ENCODE measurements at places on chromosomes 2 and 18.
A peak's percentile ranks its signal among the peaks of the same experiment; 100 is the strongest.

- DNase-seq: no peak
These were observed 123.4 kb upstream of the NOSTRIN start for GRCh38 chr2:168679081-168679480.

DNA sequence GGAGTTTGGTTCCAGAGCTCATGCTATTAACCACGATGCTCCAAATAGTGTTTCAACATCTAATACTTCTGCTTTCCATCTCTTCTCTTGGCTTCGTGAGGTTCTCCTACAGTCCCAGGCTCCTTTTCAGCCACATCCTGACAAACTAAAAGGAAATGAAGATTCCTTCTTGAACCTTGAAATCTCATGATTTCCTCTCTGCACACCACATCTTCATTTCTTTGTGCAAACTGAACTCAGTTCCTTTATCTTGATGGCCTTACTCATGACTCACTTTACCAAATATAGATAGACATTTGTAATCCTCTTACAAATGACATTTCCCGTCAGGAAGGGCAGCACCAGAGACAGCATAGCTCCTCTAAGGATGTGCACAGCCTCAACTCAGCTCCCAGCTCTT lies 50.0 kb upstream of the ITGA4 start:
- DNase-seq: no peak

DNA sequence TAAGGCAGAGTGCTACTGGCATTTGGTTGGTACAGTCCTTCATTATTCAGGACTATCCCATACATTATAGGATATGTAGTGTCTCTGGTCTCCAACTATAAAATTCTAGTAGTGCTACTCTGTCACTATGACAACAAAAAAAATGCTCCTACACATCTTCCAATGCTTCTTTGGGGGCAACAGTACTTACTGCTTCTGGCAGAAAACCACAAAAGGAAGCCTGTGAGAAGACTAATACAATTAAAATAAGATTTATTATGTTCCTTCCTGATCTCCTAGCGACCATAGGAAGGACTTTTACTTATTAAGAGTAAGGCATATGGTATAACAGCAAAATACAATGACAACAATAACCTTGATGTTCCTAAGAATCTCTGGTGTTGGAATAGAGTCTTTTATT lies 48.4 kb upstream of the CPO start:
- DNase-seq: no peak

DNA sequence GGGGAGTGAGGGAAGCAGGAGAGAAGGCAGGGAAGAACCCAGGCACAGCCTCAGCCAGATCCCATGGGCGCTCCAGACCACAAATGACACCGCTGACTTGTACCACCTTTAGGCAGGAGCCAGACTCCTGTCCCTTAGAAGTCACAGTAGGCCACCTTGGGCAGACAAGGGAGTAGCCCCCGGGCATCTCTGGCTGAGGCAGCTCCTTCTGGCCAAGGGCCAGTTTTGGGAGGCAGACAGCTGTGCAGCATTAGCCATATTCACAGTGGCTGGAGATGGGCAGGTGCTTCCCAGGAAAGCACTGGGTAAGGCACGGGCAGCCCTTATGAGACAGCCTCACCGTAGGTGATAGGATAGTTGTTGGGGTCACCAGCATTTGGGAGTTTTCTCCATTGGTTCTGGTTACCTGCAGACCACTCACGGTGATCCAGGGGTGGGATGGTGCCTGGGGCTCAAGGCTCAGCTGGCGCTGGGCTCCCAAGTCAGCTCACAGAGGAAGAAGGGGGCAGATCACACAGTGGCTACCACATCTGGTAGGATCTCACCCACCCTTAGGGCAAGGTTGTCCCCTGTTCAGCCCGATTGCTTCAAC lies 2.1 kb downstream of the ASTL start:
- DNase-seq: no peak

DNA sequence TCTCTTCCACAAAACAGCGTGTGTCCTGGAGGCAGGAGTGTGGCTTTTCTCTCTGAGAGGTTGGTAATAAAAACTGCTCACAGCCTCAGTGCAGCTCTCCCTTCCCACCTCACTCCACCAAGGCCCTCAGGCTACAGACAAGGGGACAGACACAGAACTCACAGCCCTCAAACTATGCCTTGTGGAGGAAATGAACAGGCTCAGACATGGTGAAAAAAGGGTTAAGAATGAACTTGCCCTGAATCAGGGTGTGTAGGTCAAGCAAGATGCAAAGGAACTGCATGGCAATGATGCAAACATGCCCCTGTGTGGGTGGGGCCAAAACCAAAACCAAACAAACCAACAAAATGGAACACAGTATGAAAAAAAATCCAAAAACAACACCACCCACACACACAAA lies 125.8 kb downstream of the GALNT14 start:
- no peak for DNase-seq

GRCh38 chr18:79355433-79356335 lies 40.0 kb upstream of the NFATC1 start:
- no peak for DNase-seq

DNA sequence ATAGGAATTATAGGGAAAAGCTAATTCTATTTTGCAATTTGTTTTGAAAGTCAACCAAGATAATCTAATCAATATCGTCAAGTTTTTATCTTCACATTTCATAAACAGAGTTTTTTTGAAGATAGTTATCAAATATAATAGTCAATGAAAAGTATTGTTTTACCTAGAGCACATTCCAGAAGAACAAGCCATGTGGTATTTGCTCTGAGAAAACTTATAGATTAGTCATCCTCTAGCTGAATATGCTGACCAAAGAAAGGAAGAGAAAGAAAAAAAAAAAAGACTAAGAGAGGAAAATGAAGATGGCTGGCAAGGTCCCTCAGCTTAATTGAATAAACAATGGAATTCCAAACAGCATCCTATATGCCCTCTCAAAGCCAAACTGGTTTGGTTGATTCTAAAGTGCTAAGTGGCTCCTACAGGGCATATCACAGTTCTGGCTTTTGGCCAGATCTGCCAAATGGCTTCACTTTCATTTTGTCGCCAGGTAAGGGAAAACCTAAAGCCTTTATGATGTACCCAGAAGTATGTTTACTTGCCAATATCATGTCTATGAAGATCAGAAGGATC lies 132.6 kb downstream of the VWC2L start:
- DNase-seq: no peak

- peak; percentile 76 for DNase-seq
These were observed at the start of gene FKBP1B for GRCh38 chr2:24049485-24050021. TSS of gene FKBP1B (plus strand) at chr2:24049741. CDS start at chr2:24049850, 109 bp downstream.

DNA sequence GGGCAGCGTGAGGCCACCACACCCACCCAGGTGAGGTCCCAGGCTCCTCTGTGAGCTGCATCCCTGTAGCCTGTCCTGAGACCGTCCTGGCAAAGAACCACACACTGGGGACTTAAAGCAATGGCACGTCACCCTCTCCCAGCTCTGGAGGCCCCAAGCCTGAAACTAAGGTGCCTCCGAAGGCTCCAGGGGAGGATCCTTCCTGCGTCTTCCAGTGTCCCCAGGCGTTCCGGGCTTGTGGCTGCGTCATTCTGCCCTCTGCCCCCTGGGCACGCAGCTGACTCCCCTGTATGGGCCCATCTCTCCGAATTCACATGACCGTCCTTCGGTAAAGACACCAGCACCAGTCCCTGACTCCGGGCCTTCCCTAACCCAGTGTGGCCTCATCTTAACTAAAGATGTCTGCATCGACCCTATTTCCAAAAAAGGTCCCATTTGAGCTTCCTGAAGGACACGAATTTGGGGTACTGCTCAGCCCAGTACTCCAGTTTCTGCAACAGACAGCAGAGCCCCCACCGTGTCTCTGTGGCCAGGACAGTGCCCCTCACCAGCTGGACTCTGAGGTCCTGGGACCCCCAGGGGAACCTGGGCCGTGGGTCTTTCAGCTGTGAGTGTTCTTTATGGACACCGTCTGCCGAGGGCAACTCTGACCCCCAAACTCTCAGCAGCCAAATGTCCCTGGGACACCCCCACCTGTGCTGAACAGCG lies 75.2 kb upstream of the CTDP1 start:
- DNase-seq: no peak

GRCh38 chr2:47964277-47964676 lies 58.0 kb upstream of the FBXO11 start:
- DNase-seq: no peak

GRCh38 chr2:16243411-16243996 lies 303.2 kb downstream of the MYCN start:
- DNase-seq: no peak

- no peak for DNase-seq
These were observed 66.7 kb upstream of the ZFP36L2 start for GRCh38 chr2:43292851-43293743.

DNA sequence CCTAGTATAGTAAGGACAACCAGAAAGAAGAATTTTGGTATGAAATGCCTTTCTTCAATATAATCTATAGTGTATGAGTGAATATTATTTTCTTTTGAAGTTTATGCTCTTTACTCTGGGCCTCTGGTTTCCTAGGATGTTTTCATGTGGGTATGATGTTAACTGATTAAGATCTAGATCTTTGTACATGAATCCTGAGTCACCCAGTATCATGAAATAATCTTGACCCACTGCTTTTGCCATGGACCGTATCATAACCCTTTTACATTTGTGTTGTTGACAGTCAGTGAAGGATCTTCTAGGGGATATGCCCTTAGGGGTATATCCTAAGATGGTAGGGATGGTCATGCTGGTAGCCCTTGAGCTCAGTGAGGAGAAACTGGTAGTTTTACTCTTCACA lies 100.3 kb downstream of the RAB3GAP1 start:
- no peak for DNase-seq

- DNase-seq: no peak
These were observed 117.4 kb downstream of the ETAA1 start for GRCh38 chr2:67514515-67514914.

DNA sequence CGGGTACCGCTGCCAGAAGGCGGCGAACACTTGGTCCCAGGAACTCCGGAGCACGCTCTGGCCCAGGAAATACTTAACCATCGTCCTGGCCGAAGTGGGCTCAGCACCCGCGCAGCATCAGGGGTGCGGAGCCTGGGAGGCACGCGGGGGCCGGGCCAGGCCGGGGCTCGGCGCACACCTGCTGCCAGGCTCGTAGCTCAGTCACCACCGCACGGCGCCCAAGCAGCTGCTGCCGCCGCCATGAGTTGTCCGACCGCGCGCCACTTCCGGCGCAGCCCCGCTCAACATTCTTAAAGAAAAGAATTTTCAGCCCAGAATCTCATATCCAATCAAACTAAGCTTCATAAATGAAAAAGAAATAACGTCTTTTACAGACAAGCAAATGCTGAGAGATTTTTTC lies 34.0 kb downstream of the MDH1 start:
- DNase-seq: no peak

DNA sequence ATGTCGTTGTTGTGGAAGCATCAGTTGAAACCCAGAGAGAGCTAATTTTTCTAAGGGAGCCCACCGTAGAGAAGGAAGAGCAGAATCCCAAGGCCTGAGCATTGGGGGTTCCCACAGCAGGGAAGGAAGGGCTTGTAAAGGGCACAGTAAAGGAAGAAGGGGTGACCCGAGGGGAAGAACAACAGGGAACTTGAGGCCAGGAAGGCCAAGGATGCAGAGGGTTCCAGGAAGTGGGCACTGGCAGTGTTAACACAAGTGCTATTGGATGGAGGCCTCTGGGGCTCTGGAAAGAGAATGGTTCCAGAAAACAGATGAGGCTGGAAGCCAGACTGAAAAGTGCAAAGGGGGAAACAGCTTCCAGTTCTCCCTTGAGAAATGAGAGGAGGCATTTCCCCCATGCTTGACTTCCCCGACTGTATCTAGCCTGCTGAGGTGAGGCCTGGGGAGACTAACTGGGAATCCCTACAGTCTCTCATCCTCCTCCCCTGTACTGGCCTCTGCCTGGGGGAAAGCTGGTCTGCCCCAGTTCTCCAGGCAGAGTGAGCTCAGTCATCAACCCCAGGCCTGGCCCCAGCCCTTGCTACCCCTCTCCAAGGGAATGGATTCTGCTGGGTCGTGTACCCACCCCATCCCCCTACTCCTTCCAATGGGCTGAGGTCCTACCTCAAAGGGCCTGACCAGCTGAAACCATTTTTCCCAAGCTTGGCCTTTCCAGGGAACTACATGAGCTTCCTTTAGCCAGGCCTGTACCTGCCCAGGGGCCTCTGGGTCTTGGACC lies 43.2 kb upstream of the MRPL33 start:
- no peak for DNase-seq

GRCh38 chr2:223148516-223148915 lies 96.5 kb downstream of the KCNE4 start:
- no peak for DNase-seq

DNA sequence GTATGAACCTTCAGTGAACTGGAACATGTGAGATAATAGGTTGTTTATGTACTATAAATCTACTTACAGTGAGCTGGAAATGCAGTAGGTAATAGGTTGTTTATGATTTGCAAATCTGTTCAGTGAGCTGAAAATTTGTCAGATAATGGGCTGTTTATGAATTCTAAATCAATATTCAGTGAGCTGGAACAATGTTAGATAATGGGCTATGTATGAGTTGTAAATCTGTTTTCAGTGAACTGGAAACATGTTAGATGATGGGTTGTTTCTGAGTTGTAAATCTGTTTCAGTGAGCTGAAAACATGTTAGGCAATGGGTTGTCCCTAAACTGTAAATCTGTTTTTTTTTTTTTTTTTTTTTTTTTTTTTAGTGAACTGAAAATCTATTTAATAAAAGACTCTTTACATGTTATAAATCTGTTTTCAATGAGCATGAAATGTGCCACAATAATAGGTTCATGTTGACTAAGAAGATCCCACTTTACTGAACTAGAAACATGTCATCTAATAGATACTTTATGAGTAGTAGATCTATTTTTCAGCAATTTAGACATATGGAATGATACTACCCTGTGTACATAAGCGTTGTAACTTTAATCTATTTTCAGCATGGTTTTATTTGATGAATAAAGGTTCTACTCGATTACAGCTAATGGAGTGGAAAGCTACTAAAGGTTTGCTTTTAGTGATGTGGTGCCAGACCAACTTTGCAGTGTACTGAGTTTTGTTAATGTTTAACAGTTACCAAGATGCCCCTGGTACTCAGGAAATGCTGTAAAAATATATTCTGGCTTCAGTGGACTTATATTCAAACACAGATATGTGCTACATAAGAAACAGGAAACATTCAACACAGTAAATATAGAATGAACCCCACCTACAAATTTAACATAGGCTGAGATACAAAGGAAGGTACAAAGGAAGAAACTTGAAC lies 1471.8 kb downstream of the LRP1B start:
- DNase-seq: no peak

GRCh38 chr18:61333746-61334490 lies 688 bp downstream of the CDH20 start:
- DNase-seq: no peak

GRCh38 chr2:235957251-235957650 lies 210.9 kb downstream of the GBX2 start:
- DNase-seq: no peak

DNA sequence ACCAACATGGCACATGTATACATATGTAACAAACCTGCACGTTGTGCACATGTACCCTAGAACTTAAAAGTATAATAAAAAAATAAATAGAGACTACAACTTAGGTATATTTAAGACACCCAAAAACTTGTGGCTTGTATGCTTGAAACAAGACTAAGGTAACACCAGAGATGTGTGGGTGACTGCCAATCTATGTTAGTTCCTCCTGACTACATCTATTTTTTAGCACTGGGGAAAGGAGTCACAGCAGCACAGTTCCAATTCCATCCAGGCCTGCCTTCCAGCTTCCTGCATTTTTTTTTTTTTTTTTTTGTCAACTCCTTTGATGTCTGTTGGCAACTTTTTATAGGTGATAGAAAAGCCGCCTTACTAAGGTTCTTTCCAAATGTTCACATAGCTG lies 18.2 kb downstream of the C2orf69 start:
- no peak for DNase-seq

Measured in GM10248 (cell line).